ENCODE measurements at places on chromosomes 3 and 15. TPM values are rescaled to one million over a fixed set of nuclear protein-coding genes. Genes with fewer than 3 reads are reported as not detected.

Gene SPATA12
- not detected for total RNA-seq

Gene DCBLD2
- 12.9 TPM for total RNA-seq

Gene CKMT1A
- not detected for total RNA-seq

Gene PHLDB2
- 6.1 TPM for total RNA-seq

Gene CCDC39
- 0.86 TPM for total RNA-seq

Gene MYLK
- 13.7 TPM for total RNA-seq

Gene CAMK2N2
- not detected for total RNA-seq

Gene GP9
- not detected for total RNA-seq

Gene CELSR3
- 0.04 TPM for total RNA-seq

Gene ARNT2
- total RNA-seq, result 12.2 TPM

Gene GHSR
- not detected for total RNA-seq

Gene CPA3
- 1.5 TPM for total RNA-seq

Gene HHATL
- total RNA-seq, result 166 TPM

Gene HTR3E
- not detected for total RNA-seq

Gene PCCB
- 60.4 TPM for total RNA-seq

Gene CTXN2
- total RNA-seq, result not detected

Gene FETUB
- not detected for total RNA-seq
